Astrocyte (in vitro differentiated cells and primary cell): ENCODE measurements at places on chromosomes 6 and 20. TPM values are rescaled to one million over a fixed set of nuclear protein-coding genes. Genes with fewer than 3 reads are reported as not detected.

The LRRC73 gene
- 0.30 and 0.31 TPM in 2 replicates for total RNA-seq

The TMC2 gene
- total RNA-seq = not detected in 2 replicates

The FAM120B gene
- 29.6 and 29.8 TPM in 2 replicates for total RNA-seq

The PLN gene
- 0.43 TPM in 1 of 2 replicates, not detected in the other for total RNA-seq

The EPPIN gene
- not detected in 2 replicates for total RNA-seq

The CLDN20 gene
- not detected in 2 replicates for total RNA-seq

The PRL gene
- total RNA-seq = not detected in 2 replicates

The ARMC12 gene
- 0.25 TPM in 1 of 2 replicates, not detected in the other for total RNA-seq

The UBE2J1 gene
- total RNA-seq = 78.8 and 93.3 TPM in 2 replicates

The FAM83B gene
- 0.79 and 1.9 TPM in 2 replicates for total RNA-seq

The TBX18 gene
- 12.2 and 12.5 TPM in 2 replicates for total RNA-seq

The PDE7B gene
- 0.19 and 0.27 TPM in 2 replicates for total RNA-seq

The RAB44 gene
- total RNA-seq = 0.14 and 0.16 TPM in 2 replicates

The CTAGE9 gene
- total RNA-seq = not detected in 2 replicates
